Suprapubic skin (tissue), 4 donors: ENCODE measurements at places on chromosomes 4 and X.

DNA sequence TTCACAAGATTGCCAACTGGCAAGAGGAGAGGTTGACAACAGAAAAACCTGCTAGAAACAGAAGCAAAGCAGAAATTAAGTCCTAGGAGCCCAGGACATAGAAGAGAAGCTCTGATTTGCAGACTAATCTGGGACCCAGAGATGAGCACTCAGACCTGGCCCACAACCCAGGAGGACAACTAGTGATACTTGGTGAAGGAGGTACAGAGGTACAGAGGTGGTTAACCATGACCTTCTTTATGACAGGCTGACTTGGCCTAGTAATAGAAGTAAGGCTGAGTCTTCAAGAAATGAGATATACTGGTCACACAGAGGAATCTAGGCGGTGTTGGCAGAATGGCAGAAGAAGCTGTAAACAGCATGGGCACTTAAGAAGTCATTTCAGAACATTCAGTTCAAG is 43.6 kb downstream of the ANXA5 start:
- DNase-seq = no peak

- DNase-seq = no peak
Observed at GRCh38 chrX:49991758-49992157, 69.4 kb downstream of the CLCN5 start.

GRCh38 chr4:122603156-122603574 is 17.7 kb downstream of the IL21 start:
- DNase-seq = no peak

GRCh38 chr4:110306303-110306702 is 107.9 kb upstream of the ELOVL6 start:
- DNase-seq = no peak

GRCh38 chrX:78527263-78527662 is 131.9 kb downstream of the RTL3 start:
- no peak for DNase-seq

GRCh38 chr4:162101337-162101736 is 62.5 kb downstream of the FSTL5 start:
- no peak for DNase-seq

DNA sequence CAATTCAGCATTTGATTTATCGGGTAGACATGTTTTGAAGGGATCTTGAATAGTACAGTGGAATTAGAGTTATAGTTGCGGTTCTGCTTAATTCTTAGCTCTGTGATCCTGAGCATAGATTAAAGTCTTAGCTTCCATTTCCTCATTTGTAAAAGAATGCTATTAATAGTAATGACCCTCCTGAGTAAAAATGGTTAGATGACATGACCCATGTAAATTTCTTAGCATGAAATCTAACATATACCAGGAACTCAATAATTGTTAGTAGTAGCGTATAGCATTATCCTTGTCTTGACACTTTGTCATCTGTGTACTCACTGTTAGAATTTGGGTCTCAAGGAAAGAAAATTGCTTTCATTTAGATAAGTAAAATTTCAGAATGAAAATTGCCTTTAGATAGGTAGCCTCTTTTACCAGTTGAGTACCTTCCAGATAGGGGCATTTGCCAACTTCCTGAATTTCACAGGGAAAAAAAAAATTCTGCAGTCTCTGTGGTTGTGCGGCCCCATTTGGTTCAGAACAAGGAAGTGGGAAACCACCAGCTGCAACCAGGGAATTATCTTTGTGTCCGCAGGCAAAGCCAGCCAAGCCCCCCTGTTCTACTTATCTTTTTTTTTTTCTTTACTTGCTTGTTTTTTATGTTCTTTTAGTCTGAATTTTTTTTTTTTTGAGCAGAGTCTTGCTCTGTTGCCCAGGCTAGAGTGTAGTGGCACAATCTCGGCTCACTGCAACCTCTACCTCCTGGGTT is 86.9 kb downstream of the TMEM164 start:
- DNase-seq = no peak

- no peak for DNase-seq
Observed at GRCh38 chr4:89420507-89420906, 112.9 kb upstream of the GPRIN3 start.
